ENCODE measurements at places on chromosomes 1 and 21. TPM values are rescaled to one million over a fixed set of nuclear protein-coding genes. Genes with fewer than 3 reads are reported as not detected.

GRCh38 chr1:114323959-114324661, 170.4 kb upstream of the SYT6 start:
- no peak for DNase-seq
- no peaks in the 10 kb centered on the region for H3K36me3 ChIP-seq
- H3K4me1 ChIP-seq = peaks cover 16% of the 10 kb centered on the region
- no peak overlapping the region for H3K27ac ChIP-seq

DNA sequence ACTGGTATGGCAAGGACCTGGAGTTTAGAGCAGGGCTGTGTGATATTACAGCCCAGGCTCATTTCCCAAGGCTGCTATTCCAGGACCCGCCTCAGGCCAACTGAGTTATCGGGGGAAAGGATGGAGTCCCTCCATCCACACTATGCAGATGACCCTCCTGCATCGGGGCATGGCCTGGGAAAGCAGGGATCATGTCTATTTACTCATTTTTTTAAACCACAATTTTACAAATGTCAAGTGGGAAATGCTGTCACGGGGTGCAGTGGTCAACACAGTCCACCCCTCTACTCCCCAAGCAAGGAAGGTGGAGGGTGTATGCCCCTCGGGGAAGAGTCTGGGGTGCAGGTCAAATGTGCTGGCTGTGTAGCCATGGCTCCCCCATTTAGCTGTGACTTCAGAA, 6.1 kb upstream of the CLEC20A start:
- no peak overlapping the region for H3K4me3 ChIP-seq
- H3K36me3 ChIP-seq = no peaks in the 10 kb centered on the region
- H3K27ac ChIP-seq = no peak overlapping the region
- H3K27me3 ChIP-seq = peaks cover 26% of the 10 kb centered on the region
- no peaks in the 10 kb centered on the region for H3K4me1 ChIP-seq

GRCh38 chr1:161531986-161532643, 7.8 kb downstream of the HSPA6 start:
- no peak overlapping the region for H3K27ac ChIP-seq
- no peaks in the 10 kb centered on the region for H3K36me3 ChIP-seq
- no peaks in the 10 kb centered on the region for H3K27me3 ChIP-seq

DNA sequence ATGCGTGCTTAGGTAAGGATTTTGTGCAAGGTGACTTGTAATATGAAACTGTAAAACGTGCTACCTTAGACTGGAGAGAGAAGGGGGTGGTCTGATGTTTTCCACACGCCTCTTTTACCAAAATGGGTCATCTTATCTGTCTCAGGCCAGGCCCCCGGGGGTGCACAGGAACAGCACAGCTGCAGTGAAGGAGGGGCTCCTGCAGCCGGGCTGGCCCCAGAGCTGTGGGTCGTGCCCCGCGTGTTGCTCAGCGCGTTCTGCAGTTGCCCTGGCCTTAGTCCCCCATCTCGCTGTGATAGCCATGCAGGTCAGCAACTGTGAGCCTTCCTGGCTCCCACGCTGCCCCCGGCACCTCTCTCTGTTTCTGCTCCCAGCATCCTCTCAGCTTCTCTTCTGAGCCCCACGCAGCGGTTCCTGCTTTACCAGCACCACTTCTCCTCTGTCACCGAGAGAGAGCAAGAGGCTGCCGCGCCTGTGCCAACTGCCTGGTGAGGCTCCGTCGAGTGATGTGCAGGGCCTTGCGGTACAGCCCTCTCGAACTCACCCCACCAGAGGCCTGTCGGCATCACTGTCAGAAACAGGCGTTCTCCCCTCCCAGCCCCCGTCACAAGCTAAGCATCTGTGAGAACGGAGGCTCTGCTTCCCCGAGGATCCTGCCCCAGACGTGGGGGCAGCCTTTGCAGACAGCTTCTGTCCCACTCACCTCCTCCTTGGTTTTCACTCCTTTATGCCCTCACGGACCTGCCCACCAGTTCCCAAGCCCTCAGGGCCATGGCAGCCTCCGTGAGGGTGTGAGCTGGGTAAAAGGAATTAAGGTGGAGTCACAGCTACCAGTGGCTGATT, 73.3 kb downstream of the ADARB1 start:
- peaks cover 18% of the 10 kb centered on the region for H3K36me3 ChIP-seq
- peaks cover 14% of the 10 kb centered on the region for H3K4me1 ChIP-seq

HAO2 gene
- not detected for total RNA-seq

ADORA1 gene
- total RNA-seq = not detected

CRYBG2 gene
- total RNA-seq = 7.2 TPM

ATP1A4 gene
- not detected for total RNA-seq

Data from T-cell (primary cell).